Stimulated activated CD8-positive, alpha-beta memory T cell treated with anti-CD3 and anti-CD28 coated beads, Interleukin-2, amount 100 ng/mL, for 48 hours (primary cell): ENCODE measurements at places on chromosomes 3 and 15.

DNA sequence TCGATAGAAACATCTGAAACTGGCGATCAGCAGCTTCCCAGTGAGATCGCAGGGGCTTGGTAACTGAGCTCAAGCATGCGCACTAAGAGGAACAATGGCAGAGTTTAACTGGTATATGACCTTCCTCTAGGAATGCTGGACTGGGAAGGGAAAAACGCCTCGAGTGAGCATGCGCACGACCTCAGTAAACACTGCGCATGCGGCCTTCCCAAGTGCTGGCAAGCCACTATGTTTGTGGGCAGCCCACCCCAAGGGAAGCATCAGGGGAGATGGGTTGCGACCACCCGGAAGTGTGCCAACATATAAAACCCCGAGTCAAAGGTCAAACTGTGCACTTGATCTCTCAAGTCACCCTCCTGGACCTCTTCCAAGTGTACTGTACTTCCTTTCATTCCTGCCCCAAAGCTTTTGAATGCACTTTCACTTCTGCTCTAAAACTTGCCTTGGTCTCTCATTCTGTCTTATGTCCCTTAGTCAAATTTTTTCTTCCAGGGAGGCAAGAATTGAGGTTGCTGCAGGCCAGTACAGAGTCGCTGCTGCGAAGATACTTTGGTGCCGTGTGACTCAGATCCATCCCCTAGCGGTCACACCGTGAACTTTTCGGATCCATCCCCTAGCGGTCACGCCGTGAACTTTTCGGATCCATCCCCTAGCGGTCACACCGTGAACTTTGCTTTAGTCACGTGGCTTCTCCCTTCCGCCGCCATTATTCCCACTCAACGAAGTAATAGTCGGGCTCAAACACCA lies 243.3 kb downstream of the FAM43A start:
- DNase-seq: no peak

DNA sequence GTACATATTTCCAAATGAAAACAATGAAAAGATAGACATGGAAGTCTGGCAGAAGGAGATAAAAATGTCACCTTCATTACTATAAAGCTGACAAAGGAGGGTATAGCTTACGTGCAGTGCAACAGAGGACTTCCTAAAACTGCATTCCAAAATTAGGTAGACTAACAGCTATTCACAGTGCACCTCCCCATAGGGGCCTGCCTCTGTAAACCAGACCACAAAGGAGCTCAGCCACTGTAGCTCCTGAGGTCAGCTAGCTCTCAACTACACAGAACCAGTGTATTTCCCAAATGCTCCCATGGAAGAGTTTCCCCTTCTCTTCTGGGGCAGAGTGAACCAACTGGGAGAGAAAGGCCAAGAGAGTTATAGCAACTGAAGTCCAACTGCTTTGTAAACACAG lies 31.2 kb upstream of the PHLDB2 start:
- no peak for DNase-seq

- DNase-seq: no peak
These were observed 163.3 kb downstream of the AKAP13 start for GRCh38 chr15:85543741-85544155.

GRCh38 chr3:143041903-143042302 lies 40.5 kb downstream of the U2SURP start:
- no peak for DNase-seq

- DNase-seq: no peak
These were observed 37.2 kb downstream of the TRIM42 start for GRCh38 chr3:140715035-140715434.

GRCh38 chr3:133157716-133158115 lies 119.5 kb downstream of the TMEM108 start:
- no peak for DNase-seq

DNA sequence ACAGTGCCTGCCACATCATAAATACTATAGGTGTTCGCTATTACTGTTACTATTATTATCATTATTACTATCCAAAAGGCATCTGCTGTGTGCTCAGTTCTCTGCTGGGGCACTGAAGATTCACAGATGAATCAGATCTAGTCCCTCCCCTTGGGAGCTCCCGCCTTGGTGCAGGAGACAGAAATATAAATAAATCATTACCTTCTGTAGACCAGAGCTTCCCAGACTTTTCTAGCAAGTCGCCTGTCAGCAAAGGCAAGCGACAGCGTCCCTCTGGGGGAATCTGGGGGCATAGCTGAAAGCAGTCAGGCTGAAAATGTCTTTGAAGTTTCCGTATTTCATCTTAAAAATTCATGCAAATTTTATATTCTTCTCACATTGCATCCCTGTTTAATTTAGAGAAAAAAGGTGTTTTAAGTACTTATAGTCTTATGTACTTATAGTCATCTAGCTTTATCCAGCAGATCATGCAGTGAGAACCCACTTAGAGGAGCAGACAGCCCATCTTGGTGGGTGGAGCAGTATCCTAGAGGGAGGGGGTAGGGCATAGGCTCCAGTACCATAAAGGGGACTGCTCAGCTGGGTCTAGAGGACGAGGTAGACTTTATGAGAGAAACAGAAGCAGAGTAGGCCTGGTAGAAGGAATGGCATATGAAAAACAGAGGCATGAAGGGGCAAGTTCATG lies 10.4 kb upstream of the BRPF1 start:
- no peak for DNase-seq

DNA sequence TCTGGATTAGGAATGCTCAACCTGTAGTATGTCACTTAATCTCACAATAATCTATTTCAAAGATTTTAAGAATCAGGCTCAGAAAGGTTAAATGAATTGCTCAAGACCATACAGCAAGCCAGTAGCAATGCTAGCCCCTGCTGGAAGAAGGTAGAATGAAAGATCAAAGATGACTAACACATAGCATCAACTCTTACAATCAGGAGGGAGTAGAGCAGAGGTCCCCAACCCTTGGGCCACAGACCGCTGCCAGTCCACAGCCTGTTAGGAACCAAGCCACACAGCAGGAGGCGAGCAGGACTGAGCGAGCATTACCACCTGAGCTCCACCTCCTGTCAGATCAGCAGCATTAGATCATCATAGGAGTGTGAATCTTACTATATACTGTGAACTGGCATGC lies 15.5 kb upstream of the GATM start:
- no peak for DNase-seq

DNA sequence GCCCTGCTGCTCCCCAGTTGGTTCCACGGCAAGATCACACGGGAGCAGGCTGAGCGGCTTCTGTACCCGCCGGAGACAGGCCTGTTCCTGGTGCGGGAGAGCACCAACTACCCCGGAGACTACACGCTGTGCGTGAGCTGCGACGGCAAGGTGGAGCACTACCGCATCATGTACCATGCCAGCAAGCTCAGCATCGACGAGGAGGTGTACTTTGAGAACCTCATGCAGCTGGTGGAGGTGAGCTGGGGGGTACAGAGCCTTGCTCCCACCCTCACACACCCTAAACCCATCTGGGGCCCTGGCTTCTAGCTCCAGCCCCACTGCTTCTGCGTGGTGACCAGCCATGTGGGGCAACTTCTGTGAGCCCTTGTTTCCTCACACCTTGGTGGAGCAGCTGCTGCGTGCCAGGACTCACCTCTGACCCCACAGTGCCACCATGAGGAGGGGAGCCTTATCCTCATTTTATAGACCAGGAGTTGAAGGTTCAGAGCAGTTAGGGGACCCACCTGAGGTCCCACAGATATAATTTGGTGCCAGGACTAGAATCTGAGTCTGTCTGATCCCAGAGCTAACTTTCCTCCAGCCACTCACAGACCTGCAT lies 13.3 kb upstream of the LMAN1L start:
- no peak for DNase-seq

DNA sequence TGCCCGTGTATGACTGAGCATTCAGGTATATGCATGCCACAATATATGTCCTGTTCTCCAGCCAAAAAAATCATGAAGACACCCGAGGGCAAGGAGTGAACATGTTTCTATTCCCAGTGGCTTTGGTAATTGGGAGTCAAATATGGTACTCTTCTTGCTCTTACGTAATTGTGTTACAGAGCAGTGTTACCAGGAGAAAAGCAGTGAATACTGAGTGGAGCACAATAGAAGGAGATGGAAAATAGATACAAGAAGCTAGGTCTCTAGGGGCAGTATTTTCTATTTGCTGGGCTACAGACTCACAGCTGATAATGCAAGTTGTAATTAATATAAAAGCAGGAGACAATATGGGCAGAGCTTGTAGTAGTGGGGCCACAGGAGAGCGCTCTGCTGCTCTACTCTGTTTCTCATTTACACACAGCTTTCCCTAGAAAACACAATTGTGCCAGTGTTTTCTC lies 13.2 kb downstream of the MEIS2 start:
- DNase-seq: no peak

GRCh38 chr3:124981472-124981871 lies 46.9 kb upstream of the MUC13 start:
- DNase-seq: no peak

DNA sequence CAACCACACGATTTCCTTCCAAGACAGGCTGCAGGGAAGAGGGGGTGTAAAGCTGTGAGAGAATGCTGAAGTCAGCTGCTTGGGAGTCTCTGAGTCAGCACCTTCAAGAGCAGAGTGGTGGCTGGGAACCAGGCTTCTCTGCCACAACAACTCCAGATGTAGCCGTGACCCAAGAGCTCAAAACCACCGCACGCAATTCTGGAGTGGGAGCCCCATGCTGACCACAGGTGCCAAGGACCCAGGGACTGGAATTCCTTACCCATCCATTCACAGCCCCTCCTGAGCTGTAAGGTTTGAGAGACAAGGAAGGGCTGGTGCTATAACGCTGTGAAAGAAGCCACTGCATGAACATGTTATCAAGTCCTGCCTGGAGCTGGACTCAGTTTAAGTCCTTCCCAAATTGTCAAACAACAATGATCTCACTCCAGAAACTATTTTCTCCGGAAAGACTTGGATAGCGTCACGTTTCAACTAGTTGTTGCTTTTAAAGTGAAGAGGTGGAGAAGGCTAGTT lies 61.4 kb downstream of the UMPS start:
- DNase-seq: no peak

- DNase-seq: no peak
These were observed 407.2 kb upstream of the ARHGEF26 start for GRCh38 chr3:153714016-153714415.

- DNase-seq: no peak
These were observed 35.1 kb downstream of the SLMAP start for GRCh38 chr3:57791245-57791644.

DNA sequence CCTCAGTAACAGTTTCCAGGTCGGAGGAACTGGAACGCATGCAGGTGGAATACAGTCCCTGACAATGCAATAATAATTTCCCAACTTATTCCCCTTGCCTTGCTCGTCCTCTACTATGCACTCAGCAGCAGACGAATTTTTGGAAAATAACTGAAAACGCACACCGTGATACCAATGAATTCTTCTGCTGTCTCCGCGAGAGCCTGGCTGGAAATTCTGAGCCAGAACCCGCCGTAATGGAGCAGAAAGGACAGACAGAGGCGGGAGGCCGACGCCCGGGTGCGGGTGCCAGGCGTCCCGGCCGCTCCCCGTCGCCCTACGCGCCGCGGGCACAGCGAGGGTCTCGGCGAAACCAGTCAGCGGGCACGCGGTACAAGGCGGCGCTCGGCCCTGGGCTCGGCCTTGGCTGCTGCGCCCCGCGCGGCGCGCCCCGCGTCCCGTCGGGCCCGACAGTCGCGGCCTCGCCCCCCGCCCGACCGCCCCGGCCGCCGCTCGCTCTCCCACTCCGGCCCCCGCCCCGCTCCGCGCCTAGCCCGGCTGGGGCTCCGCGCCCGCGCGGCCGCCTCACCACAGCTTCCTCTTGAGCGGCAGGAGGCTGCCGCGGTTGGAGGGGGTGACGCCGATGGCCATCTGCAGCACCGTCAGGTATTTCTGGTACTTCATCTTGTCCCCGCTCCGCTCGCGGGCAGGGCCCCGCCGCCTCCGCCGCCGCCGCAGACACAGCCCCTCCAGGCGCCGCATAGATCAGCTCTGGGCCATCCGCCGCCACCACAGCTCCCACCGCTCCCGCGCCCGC lies 114.5 kb upstream of the GOLGA8J start:
- no peak for DNase-seq

DNA sequence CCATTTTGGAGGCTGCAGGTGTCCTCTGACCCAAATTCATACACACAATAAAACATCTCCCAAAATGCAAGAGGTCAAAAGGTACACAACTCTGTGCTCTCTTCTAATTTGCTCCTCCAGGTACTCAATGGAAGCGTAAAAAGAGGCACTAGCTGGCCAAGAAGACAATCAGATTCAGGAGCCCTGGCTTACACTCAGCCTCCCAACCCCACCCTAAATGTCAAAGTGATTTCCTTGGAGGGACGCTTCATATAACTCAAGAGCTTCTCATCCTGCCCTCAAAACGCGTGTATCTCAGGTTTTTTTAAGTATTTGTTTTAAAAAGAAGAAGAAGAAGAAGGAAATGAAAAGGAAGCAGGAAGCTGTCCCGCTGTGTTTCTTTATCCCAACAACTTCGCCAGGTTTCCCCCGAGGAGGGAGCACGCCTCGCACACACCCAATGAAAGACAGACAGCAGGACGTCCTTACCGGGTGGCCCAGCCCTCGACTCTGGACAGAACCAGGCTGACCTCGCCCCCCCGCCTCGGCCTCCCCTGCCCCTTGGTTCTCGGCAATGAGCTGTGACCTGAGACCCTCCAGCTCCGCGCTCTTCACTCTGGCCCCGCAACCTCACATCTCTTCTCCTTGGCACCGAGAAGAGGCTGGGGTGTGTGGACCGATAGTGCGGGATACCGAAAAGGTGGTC lies 620.7 kb upstream of the ZNF385D start:
- no peak for DNase-seq

- no peak for DNase-seq
These were observed 12.2 kb upstream of the SLC28A1 start for GRCh38 chr15:84872009-84872910.

- DNase-seq: no peak
These were observed 54.0 kb upstream of the DLG1 start for GRCh38 chr3:197352382-197352781.

GRCh38 chr3:186988806-186989205 lies 58.5 kb downstream of the ST6GAL1 start:
- DNase-seq: no peak

- no peak for DNase-seq
These were observed 233.5 kb upstream of the ST8SIA2 start for GRCh38 chr15:92159906-92160841.

- DNase-seq: no peak
These were observed 40.8 kb downstream of the GOLGA6L1 start for GRCh38 chr15:23095796-23096195.

DNA sequence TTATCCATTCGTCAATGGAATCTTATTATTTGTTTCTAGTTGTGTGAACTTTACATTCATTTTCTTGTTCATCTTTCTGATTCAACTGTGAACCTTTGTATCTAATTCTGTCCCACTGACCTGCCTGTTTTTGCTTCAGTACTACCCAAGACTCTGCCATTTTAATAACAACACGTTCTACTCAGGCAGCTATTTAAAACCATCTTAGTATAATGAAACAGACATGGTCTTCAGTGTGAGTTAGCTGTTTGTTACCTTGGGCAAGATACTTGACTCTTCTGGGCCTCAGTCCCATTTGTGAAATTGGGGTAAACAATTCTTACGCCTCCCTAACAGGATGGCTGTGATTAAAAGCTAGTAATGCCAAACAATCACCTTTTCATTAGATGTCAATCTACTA lies 1.6 kb downstream of the BTBD1 start:
- DNase-seq: no peak

GRCh38 chr15:43889042-43889441 lies 62.2 kb downstream of the WDR76 start:
- no peak for DNase-seq
